B cell (primary cell): ENCODE measurements at places on chromosomes 5 and 9. TPM values are rescaled to one million over a fixed set of nuclear protein-coding genes. Genes with fewer than 3 reads are reported as not detected.

- DNase-seq, result no peak
- H3K36me3 ChIP-seq, result no peaks in the 10 kb centered on the region
- no peak overlapping the region for H3K4me3 ChIP-seq
- H3K4me1 ChIP-seq, result peaks cover 12% of the 10 kb centered on the region
- H3K27ac ChIP-seq, result no peak overlapping the region
- H3K27me3 ChIP-seq, result no peaks in the 10 kb centered on the region
Measured at GRCh38 chr9:4927043-4927471, 58.0 kb upstream of the JAK2 start.

DNA sequence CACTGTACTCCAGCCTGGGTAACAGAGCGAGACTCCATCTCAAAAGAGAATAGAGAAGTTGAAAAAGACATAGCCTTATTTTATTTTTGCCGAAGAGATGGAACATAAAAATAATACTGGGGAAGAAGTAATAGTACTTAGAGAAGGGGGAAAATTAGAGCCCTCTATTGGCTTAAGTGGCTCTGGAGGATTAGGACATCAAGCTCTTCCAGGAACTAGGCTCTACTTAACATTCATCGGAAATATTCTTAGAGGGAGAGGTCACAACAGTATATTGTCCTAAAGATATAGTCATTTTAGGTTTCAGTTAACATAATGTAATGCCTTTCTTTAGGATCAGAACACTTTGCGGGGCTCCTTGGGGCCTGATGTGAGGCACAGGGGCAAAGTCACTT lies 86.0 kb upstream of the PLPP1 start:
- no peaks in the 10 kb centered on the region for H3K27me3 ChIP-seq
- no peak overlapping the region for H3K27ac ChIP-seq
- H3K4me3 ChIP-seq, result no peak overlapping the region
- H3K36me3 ChIP-seq, result no peaks in the 10 kb centered on the region
- no peaks in the 10 kb centered on the region for H3K4me1 ChIP-seq
- no peak for DNase-seq

DNA sequence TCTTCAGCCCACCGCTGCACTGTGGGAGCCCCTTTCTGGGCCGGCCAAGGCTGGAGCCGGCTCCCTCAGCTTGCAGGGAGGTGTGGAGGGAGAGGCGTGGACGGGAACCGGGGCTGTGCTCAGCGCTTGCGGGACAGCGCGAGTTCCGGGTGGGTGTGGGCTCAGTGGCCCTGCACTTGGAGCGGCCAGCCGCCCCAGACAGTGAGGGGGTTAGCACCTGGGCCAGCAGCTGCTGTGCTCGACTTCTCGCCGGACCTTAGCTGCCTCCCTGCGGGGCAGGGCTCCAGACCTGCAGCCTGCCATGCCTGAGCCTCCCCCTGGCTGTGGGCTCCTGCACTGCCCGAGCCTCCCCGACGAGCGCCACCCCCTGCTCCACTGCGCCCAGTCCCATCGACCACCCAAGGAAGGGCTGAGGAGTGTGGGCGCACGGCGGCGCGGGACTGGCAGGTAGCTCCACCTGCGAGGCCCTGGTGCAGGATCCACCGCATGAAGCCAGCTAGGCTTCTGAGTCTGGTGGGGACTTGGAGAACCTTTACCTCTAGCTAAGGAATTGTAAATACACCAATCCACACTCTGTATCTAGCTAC lies 92.9 kb upstream of the MAST4 start:
- H3K27me3 ChIP-seq, result no peaks in the 10 kb centered on the region
- H3K36me3 ChIP-seq, result no peaks in the 10 kb centered on the region
- no peak overlapping the region for H3K4me3 ChIP-seq
- no peaks in the 10 kb centered on the region for H3K4me1 ChIP-seq
- H3K27ac ChIP-seq, result no peak overlapping the region

DNA sequence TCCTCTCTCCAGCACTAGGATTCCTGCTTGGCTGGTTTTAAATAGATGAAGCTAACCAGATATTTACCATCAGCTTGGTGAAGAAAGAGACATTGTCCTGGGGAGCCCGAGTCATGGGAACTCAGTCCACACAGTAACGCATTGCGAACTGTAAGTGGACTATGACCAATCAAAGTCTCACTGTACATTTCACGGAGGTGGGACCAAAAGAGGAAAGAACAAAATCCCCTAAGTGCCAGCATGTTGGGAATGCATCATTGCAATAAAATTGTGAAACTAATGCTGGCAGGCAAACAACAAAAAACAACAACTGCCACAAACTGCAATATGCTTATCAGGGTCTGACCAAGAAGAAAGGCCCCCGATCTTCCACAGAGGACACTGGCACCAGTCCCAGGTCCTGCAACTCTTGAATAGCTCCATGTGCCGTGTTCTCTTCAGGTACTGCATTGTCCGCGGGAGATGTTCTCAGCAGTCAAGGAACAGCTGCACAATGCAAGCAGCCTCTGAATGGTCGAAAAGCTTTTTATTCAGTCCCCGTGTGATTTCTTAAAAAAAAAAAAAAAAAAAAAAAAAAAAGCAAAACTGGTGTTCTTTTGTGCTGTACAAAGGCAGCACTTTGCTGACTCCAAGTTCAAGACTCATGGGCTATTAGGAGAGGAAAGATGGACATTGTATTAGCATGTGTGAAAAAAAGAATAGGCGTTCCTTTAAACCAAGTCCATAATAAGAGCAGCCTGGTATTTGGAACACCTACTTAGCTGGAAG lies 38.1 kb downstream of the SEMA6A start:
- H3K36me3 ChIP-seq, result no peaks in the 10 kb centered on the region
- H3K27ac ChIP-seq, result no peak overlapping the region
- H3K27me3 ChIP-seq, result no peaks in the 10 kb centered on the region
- DNase-seq, result no peak
- no peak overlapping the region for H3K4me3 ChIP-seq

Gene TRIP13
- 1.1 and 1.7 TPM in 2 replicates for total RNA-seq

Gene ZNF483
- total RNA-seq, result 3.0 and 3.3 TPM in 2 replicates
